ENCODE measurements at places on chromosomes 1 and 21. TPM values are rescaled to one million over a fixed set of nuclear protein-coding genes. Genes with fewer than 3 reads are reported as not detected.

The PDXK gene
- total RNA-seq, result 23.6 TPM

The KCNK2 gene
- total RNA-seq, result under 0.01 TPM

The TNFRSF9 gene
- total RNA-seq, result under 0.01 TPM

DNA sequence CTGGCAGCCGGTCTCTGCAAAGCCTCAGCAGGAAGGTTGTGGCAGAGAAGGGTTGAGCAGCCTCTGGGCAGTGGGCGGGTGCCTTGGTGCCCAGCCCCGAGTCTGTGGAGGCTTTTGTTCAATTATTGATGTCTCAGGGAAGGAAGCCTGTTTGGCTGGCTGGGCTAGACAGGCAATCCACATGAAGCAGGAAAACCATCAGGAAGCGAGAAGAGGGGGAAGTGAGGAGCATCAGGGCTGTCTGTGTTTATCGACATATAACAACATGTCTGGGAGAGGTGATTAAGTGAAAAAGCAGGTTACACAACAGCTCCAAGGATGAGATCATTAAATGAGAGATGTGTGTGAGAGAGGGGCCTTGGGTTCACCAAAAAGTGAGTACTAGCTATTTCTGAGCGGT lies 105.4 kb downstream of the UBE2U start:
- no peak for DNase-seq

- peak; percentile 90 for DNase-seq
Measured at GRCh38 chr1:159945483-159946241, at the start of gene IGSF9. Gene IGSF9 (minus strand): TSS chr1:159945613. CDS start chr1:159943454, 2,159 bp downstream.

DNA sequence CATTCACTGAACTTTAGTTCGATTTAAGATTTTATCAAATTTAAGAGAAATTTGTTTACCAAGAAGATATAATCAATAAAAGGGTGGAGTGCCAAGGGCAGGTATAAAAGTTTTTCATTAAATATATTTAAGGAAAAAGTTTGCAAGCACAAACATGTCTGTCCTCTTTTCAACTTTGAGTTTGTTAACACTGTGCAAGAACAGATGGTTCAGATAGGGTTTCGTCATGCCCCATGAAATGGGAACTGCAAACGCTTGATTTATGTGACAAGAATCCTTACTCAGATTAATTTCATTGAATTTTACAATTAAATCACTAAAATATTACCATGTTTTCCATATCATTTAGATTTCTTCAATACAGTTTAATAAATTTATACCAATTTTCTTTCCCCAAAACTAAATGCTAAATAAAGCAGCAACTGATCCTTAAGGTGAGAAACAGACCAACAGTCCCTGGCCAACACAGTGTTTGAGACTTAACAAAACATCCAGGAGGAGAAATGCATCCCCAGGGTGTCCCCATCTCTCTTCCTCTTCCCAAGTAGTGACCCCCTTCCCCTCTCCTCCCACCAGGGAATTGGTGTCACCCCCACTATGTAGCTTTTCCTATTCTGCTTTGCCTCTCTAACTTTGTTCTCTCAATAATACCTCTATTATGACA lies 292.9 kb downstream of the LTN1 start:
- DNase-seq, result no peak

- no peak for DNase-seq
Measured at GRCh38 chr1:164183854-164184635, 374.9 kb upstream of the PBX1 start.

The TEDDM1 gene
- total RNA-seq, result not detected

GRCh38 chr1:45796381-45796780 lies 7.0 kb upstream of the MAST2 start:
- no peak for DNase-seq

The RIPPLY3 gene
- total RNA-seq, result not detected

The SYNJ1 gene
- 7.7 TPM for total RNA-seq

DNA sequence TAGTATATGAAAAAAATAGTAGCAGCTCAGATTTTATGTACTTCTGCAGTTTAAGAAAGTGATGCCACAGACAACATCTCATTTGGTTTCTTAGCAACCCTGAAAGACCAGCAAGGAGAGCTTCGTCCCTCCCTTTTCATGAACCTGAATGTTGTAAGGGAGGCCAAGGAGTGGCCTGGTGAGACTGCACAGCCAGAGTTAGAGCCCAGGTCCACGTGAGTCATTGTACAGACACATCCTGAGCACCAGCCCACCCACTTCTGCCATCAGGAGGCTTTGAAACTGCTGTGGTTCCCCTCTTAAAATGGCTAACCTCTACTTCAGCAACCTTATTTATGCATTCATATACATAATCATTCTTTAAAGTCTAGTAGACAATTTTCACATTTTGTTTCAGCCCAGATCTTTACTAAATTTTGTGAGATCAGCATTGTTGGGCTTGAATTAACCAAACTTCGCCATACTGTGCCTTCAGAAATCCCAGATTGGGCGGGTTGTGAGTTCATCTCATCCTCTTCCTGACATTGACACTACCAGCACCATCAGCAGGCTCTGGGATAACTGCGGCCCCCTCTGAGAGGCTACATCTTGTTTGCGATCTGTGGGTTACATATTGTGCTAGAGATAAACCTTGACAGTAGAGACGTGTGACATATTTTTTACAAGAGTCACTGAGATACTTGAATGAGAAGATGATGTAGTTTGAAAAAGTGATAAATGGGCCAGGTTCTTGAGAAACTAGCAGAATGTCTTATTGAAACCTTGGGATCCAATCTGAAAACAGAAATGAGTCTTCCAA lies 106.7 kb downstream of the CAMTA1 start:
- no peak for DNase-seq

DNA sequence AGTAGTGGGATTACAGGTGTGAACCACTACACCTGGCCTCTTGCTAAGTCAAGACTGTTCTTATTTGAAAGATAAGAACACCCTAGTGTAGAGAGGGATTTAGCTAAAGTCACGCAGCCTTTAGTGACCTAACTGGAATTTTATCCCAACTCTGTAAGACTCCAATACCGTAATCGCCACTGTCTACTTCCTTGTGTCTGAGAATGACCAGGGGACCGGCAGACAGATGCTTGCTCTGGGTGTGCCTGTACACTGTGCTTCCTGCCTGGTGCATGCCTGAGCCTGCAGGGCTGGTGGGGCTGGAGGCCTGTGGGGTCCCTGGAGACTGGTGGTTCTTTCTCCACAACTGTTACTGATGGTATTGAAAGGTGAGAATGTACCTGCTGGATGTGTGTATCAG lies 15.3 kb downstream of the MFSD2A start:
- no peak for DNase-seq

DNA sequence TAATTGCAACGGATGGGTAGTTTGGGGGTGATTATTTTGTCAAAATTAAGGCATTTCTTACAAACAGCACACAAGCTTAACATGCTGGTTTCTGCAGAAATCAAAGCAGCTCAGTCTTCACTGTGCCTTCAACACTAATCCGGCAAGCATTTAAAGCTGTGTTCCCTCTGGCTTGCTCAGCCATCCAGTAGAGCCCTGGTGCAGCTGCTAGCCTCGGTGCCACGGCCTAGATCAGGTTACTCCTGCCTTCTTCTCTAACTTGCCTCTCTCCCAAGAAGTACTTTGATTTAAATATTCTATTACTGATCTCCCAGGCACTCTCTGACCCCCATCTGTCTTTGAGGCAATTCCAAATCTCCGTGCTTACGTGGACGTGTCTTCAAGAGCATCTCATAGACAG lies 85.6 kb downstream of the GREM2 start:
- no peak for DNase-seq

The HNRNPCL4 gene
- total RNA-seq, result not detected

DNA sequence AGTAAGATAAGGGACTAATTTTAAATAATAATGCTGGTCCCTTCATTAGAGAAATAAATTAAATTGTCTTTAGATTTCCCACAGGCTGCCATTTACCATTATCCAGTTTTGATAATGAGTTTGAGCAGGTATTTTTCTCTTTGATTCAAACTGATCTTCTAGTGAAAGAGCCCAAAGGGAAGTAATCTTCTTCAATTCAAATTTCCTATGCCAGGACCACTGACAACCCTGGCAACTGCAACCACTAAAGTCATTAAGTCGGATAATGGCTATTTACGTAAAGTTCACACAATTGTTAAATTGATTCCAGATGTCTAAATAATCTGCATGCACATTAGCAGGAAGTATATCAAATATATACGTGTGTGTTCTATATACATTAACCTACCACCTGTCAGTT lies 399.3 kb downstream of the PTPRC start:
- no peak for DNase-seq

The FCRLB gene
- total RNA-seq, result 0.44 TPM

The DENND2C gene
- 2.6 TPM for total RNA-seq

- no peak for DNase-seq
Measured at GRCh38 chr1:218686761-218687160, 341.6 kb downstream of the TGFB2 start.

The RHEX gene
- not detected for total RNA-seq

- no peak for DNase-seq
Measured at GRCh38 chr1:145988773-145989172, 7.6 kb downstream of the TXNIP start.

- peak; percentile 5 for DNase-seq
Measured at GRCh38 chr1:229895605-229896004, 171.4 kb upstream of the GALNT2 start.

GRCh38 chr1:223513309-223513708 lies 120.1 kb downstream of the CCDC185 start:
- DNase-seq, result no peak

GRCh38 chr1:206703661-206704060 lies 19.0 kb downstream of the MAPKAPK2 start:
- no peak for DNase-seq

The LAMC2 gene
- total RNA-seq, result 1.1 TPM

DNA sequence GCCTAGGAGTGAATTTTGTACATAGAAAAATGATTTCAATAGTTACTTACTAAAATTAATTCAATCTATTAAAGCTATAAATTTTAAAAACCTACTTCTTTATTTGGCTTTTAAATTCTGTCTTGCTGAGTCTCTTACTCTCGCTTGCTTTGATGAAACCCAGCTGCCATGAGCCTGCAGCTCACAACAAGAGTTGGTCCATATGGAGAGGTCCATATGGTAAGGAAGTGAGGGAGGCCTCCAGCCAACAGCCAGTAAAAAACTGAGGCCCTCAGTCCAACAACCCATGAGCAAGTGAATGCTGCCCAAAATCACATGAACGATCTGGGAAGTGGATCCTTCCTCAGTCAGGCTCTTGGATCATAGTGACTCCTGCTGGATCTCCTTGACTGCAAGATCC lies 89.9 kb upstream of the CXADR start:
- DNase-seq, result no peak

DNA sequence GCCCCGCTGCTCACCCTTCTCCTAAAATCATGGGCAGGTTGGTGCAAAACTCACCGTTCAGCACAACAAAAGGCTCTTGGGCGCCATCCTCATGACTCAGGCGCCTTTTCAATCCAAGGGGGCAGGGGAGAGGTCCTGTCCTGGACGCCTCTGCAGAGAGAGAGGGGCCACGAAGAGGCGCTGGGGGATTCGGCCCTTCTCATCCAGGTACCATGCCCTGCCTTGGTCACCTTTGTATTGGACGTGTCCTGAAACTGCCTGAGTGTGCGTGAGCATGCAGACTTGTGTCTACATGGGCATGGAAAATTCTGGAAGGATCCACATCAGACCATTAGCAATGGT lies 53.5 kb downstream of the SLC37A1 start:
- no peak for DNase-seq

The CYP4Z1 gene
- 0.20 TPM for total RNA-seq

DNA sequence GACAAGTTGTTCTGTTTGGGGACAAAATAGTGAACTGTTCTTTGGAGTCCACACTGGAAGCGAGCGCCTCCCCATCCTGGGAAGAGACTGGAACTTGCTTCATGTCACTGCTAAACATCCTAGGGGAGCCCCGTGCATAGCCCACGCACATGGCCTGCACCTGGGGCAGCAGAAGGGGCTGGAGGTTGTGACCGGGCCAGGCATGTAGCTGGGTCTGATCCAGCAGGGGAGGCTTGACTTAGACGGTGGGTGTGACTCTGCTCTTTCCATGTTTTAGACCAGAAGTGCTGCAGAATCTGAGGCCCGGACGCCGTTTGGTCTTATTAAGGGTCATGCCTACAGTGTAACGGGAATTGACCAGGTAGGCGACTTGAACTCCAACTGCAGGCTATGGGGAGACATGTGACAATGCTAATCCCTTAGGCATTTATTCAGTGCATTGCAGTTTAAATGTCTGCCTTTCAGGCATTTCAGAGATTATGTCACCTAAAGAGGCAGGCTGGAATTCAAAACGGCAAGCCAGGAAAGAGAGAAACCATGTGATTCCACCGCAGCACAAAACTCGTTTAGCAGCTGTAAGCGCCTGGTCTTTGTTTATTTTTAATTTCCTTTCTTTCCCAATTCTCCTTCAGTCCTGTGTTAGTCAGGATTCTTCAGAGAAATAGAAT lies 21.8 kb downstream of the CAPN9 start:
- peak; percentile 38 for DNase-seq

DNA sequence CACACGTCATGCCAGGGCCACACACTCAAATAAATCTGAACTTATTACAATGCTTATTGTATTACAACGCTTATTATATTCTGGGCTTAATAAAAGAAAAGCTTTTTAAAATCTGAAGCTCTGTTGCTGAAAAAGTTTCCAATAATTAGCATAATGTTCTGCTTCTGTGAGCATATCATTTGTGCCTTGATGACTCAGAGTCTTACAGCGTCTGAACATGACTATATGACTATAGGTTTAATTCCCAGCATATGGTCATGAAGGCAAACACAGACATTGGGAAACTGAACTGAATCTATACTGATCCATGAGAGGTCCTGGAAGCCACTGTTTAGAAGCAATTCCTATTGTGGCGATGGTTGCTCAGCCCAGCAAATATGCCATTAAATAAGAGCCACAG lies 66.3 kb downstream of the SIM2 start:
- DNase-seq, result no peak

DNA sequence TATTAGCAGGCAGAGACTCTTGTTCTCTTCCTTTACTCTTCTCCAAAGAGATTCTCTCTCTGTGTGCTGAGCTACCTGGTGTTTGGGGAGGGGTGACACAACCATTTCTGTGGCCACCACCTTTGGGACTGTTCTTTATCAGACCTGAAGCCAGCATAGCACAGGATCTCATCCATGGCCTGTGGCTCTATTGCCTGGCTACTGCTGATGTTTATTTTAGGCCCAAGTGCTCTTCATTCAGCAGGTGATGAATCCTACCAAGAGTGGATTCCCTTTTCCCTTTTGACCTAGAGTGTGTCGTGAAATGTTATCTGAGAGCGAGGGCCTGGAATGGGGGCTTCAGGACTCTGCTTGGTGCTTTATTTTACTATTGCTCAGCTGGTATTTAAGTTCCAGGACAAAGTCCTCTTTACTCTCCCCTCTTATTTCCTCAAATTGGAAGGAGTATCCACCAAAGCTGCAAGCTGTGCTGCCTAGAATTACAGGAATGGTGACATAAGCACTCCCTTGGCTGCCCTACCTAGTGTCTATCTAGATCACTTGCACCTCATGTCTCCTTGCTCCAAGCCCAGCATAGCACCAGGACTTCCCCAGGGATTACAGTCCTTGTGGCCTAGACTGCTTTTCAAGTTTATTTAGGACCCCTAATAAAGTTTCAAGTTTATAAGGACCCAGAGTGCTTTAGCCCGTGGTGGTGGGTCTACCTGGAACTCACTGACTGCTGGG lies 94.7 kb upstream of the GPR52 start:
- DNase-seq, result no peak

GRCh38 chr1:197896301-197896700 lies 6.1 kb upstream of the C1orf53 start:
- no peak for DNase-seq

The S100A7A gene
- not detected for total RNA-seq

- DNase-seq, result no peak
Measured at GRCh38 chr1:99010679-99011078, 6.0 kb upstream of the PLPPR5 start.

GRCh38 chr21:29155118-29155932 lies 24.9 kb downstream of the MAP3K7CL start:
- DNase-seq, result no peak

The DEPDC1 gene
- 7.6 TPM for total RNA-seq

GRCh38 chr1:35860696-35861095 lies 22.3 kb upstream of the AGO1 start:
- DNase-seq, result no peak
